Left renal pelvis (tissue), 4 donors: ENCODE measurements at places on chromosomes 11 and 22.

DNA sequence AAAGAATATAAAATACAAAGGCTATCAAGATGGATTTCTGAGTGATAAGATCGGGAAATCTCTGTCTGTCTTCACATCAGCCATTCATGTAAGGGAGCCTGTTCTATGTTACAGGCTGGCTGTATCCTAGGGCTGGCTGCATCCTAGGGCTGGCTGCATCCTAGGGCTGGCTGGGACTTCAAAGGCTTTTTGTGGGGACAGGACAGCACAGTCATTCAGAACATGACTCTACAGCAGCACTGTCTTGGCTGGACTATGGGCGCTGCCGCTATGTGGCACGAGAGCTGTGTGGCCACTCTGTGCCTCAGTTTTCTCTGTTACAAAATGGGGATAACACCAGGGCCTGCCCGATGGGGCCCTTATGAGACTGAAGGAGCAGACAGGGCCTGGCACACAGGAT lies 10.2 kb downstream of the ADAMTS8 start:
- no peak for DNase-seq

DNA sequence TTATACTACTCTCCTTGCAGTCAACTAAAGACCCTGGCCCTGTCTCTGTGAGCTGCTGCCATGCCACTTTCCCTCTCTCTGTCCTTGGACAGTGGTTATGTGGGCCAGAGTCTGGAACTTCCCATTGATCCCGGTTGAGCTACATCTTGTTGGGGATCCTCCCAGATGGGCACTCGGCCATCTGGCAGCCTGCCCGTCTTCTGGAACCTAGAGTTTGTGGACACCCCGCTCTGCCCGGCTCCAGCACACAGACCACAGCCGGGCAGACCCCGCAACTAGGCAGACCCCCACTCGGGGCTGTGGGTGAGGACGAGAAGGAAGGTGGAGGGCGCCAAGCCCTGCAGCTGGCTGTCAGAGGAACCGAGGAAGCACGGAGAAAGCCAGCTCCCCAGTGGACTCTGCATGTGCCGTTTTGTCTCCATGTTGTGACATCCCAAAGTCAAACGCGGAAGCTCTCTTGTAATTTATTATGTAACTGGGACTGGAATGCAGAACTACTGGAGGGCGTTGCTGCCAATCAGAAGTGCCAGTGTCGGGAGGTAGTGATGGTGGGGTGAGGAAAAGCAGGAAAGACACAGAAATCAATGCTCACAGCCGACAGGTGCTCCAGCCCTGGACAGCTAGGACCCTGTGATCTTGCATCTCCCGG lies 207.7 kb downstream of the CEP164 start:
- DNase-seq: no peak

DNA sequence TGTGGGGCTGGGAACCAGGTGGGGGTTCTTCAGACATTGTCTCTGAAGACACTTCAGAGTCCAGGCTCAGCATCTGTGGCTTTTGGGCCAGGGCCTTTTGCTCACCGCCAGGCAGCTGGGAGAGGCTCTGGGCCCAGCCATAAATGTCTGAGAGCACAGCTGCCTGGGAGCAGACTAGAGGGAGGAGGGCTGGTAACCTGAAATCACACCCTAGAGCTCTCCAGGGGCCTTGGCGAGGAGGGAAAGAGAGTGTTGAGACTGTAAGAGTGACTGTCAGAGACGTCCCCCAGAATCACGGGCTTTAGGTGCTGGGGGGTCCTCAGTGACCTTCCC lies 4.1 kb downstream of the TRABD start:
- no peak for DNase-seq

DNA sequence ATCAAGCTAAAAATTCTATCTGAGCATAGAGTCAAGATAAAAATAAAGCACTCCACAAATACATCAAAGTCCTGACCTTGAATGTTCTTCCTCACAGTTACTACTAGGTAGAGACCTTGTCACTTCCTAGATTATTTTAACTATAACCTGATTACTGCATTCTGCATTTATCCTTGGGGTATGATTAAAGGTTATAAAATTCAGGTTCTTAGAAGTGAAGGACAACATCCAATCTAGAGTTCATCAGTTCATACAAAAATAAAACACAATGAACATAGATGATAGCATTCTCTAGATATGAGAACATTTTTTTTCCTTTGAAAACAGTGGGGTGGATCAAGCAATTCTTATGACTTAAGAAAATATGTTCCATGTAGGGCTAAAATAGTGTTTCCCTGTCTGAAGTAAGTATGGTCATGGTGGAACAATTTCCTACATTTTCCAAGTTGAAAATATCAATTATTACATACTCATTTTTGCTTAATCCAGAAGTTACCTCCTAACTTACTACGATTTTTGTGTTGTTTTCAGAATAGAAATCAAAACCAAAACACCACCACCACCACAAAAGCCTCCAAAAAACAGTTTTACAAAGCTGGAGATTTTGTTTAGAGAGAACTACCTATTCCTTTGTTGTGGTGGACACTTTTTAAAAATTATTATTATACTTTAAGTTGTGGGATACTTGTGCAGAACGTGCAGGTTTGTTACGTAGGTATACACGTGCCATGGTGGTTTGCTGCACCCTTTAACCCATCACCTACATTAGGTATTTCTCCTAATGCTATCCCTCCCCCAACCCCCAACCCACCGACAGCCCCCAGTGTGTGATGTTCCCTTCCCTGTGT lies 112.0 kb upstream of the DDI1 start:
- DNase-seq: no peak

GRCh38 chr11:15859411-15859810 lies 496.9 kb downstream of the SOX6 start:
- no peak for DNase-seq

DNA sequence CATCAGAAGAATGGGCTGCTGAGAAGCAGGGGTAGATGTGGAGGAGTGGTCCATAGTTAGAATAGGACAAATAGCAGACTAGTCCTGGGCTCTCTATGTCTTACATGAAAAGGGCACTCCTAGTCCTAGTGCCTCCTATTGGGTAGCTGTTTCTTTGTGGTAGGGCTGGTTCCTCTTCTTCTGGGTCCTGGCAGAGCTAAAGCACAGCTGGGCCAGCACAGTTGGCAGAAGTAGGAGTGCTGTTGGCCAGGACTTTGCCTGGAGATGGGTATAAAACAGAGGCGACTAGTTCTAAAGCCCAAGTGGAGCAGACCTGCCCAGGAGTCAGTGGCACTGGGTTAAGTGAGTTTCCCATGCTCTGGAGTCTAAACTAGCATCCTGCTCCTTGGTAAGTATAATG lies 55.2 kb downstream of the PPFIBP2 start:
- DNase-seq: no peak

GRCh38 chr11:945986-946385 lies 20.3 kb downstream of the AP2A2 start:
- no peak for DNase-seq

DNA sequence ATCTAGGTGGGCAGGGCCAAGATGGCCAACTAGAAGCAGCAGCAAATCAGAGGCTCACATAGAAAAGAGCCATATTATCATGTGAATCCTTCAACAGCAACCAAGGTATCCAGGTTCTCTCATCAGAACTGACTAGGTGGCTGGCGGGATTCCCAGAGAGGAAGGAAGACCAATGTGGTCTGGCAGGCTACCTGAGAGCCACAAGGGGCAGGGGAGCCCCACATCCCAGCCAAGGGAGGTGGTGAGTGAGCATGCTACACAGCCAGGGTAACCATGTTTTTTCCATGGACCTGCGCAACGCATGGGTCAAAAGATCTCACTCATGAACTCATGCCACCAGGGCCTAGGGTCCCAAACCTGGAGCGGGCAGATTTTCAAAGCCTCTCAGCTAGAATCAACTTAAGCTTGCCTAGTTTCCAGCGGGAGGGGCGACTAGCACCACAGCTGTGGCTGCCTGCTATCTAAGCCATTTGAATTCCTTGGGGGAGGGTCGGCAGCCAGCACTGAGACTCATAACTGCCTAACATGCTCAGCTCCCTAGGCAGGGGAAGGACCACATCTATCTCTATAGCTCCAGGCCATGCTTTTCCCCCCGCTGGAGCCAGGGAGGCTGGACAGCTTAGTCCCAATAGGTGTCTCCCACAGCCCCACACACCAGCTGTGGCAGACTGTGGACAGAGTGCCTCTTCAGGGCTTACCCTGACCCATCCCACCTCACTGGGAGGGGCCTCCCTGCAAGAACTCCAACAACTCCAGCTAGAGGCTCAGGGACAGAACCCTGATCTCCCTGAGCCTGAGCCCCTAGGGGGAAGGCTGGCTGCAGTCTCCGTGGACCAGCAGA lies 28.7 kb upstream of the CASP12 start:
- no peak for DNase-seq

GRCh38 chr22:48340727-48341709 lies 1486.7 kb downstream of the BRD1 start:
- no peak for DNase-seq

DNA sequence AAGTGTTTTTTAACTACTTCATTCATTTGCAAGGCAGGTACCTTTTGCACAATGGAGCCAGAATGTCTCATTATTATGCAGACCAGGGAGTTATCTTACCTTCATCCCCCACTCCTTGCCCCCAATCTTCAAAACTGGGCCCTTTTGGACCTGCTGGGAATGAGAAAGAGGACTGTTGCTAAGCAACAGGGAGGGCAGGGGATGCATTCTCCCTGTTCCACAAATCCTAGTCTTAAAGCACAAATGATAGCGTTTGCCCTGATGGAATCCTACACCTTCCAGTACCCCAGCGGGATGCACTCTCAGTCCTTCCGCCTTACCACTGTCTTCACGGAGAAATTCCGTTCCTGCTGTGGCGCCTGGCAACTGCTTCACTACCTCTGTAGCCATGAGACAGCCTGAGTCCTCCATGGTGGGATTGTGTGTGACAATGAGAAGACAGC lies 4.1 kb upstream of the KCNJ1 start:
- DNase-seq: no peak

DNA sequence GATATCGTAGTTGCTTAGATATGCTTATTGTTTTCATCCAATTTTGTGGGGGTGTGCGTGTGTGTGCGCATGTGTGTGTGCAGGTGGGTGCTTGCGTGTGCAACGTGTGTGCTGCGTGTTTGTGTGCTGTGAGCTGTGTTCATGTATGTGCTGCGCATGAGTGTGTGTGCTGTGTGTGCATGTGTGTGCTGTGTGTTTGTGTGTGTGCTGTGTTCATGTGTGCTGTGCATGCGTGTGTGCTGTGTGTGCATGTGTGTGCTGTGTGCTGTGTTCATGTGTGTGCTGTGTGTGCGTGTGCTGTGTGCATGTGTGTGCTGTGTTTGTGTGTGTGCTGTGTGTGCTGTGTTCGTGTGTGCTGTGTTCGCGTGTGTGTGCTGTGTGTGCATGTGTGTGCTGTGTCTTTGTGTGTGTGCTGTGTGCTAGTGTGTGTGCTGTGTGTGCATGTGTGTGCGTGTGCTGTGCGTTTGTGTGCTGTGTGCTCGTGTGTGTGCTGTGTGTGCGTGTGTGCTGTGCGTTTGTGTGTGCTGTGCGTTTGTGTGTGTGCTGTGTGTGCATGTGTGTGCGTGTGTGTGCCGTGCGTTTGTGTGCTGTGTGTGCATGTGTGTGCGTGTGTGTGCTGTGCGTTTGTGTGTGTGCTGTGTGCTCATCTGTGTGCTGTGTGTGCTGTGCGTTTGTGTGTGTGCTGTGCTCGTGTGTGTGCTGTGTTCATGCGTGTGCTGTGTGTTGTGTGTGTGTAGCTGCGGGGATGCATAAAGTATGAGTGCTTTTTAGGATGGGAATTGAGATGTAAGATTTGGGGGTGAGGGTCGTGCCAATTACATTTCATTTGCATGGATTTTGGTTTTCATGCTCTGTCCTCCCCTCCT lies 7.6 kb downstream of the IGF2 start:
- DNase-seq: no peak

GRCh38 chr11:127395034-127395433 lies 394.5 kb upstream of the KIRREL3 start:
- no peak for DNase-seq

DNA sequence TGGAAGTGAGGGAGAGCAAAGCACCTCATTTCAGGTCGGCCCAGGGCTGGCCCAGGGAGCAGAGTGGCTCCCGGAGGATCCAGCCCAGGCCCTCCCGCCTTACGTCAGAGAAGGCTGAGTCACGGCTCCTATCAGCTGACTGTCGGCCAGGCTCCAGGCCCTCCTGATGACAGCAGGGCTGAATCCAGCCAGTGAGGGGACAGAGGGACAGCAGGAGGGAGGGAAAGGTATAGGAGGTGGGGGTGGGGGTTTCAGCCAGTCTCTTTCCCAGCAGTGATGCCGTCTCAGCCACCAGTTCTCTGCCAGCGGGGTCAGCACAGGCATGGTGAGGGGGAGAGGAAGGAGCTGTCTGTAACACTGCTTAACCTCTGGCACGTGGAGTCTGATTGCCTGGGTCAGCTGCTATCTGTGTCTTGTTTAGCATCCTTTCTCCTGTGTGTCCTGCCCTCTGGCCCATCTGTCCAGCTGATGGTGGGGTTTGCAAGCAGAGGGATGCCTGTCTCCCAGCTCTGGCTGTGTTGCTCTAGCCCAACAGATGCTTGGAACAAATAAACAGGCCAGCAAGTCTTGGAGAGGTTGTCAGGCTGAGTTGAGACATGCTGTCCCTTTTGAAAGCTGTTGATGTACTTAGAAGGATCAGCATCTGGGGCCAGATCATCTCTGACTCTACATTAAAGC lies 74.0 kb downstream of the ADAMTS15 start:
- no peak for DNase-seq

DNA sequence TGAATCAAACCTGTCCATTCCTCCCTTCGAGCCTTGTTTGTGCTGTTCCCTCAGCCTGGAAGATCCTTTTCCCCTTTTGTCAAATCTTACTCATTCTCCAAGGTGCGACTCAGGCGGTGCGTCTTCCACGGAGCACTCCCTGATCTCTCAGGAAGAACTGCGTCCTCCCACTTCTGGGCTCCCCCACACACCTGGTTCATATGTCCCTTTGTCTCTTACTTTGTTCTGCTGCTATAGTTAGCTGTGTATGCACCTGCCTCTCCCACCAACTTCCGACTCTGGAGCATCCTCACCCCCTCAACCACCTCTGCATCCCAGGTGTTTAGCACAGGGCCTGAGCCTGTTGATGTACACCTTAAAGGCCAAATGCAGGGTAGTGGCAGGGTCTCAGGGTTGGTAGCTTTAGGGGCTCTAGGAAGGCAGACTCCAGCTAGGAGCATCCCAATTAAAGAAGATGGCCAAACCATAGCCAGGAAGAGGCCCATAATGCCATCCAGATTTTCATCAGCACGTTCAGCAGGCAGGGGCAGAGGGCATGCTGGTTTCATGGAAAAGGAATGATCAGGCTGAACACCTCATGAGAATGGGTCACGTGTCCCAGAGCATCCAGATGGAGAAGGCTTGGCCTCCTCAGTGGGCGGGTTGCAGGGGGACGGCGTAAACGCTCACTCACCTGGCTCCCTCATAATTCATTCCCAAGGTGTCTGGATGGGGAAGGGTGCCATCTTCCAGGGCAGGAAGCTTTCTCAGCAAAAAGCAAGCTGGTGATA lies 20.1 kb downstream of the PTPN5 start:
- DNase-seq: no peak

- DNase-seq: peak; percentile 60
Measured at GRCh38 chr11:73143126-73143838, 1.2 kb upstream of the FCHSD2 start.
